ENCODE measurements at places on chromosomes 11 and 22. TPM values are rescaled to one million over a fixed set of nuclear protein-coding genes. Genes with fewer than 3 reads are reported as not detected.

DNA sequence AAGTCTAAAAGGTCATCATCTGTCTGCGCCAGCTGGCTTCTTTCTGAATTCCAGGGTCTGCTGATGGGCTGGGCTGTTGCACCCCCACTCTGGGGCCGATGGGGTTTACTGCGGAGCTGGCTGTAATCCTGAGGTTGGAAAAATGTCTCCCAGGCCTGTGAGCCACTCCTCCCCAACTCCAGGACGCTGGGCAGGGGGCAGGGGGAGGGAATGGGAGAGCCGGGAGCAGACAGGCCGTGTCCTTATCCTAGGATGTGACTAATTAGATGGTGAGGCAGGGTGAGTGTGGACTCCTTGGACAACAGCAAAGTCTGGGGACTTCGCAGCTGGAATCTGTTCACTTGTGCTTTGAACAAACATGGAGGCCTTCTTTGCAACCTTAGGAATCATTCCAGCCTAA lies 48.7 kb downstream of the LRRC32 start:
- no peak for DNase-seq

DNA sequence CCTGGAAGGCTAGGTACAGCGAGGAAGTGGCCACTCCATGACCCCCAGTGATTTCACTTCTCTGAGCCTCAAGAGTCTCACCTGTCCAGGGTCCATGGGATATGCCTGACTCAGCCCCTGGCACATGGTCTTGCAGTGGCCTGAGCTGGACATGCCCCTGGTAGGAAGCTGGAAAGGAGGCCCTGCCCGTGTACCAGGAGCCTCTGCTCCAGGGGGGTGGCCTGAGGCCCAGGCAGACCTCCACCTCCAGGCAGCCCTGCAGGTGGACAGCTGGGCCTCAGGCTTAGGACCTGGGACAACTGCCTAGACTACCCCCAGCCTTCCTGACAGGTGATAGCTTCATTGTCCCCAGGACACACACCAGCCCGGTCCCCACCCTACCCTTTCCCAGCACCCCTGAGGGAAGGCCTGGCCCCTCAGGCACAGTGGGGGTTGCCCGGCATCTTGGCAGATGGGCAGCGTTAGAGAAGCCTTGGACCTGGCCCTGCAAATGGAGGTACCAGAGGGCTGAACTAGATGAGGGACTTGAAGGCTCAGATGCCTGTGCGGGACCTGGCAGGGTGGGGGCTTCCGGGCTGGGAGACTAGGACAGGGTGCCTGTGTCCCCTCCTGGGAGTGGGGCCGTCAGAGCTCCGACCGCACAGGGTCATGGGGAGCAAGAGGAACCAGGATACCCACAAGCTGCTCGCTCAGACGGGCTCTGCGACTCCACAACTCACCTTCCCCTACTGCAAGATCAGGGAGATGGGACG lies 53.6 kb downstream of the CDKN1C start:
- DNase-seq: no peak

DNA sequence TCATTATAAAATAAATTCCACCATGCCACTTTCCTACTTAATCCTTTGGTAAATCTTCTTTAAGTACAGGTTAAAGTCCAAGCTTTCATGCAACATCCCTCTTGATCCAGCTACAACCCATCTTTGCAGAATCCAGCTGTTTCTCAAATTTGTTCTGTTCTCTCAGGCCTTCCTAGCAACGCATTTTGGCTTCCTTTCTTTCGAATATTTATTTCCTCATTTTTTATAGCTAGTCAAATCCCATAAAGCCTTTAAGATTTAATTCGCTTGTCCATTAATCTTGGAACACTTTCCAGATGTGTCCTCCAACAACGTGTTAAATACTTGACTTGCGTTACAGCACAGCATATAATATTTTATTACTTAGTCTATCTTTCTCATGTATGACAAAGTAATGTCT lies 600.1 kb upstream of the CHORDC1 start:
- DNase-seq: no peak

DNA sequence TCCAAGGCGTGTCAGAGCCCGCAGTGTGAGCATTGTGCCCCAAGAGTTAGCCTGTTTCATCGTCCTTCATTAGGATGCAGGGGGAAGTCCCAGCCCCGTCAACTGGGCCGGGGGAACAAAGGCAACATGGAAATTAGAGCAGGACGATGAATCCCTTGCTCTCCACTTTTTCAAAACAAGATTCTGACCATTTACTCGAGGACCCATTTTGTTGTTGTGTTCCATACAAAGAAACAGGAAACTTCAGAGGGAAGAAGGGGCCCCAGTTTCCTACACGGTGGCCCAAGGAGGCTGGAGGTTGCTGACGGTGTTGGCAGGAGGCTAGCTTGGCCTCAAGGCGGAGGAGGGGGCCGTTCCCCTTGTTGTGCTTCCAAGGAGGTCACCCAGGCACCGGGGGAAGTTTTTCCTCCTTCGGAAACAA lies 44.0 kb upstream of the SLC1A2 start:
- no peak for DNase-seq

- DNase-seq: no peak
These were observed 31.6 kb downstream of the MARK2 start for GRCh38 chr11:63870351-63871140.

- no peak for DNase-seq
These were observed 3.9 kb downstream of the FERMT3 start for GRCh38 chr11:64210301-64211020.

GRCh38 chr11:14673421-14673820 lies 29.8 kb downstream of the PDE3B start:
- DNase-seq: no peak

- no peak for DNase-seq
These were observed 6.9 kb downstream of the FGF19 start for GRCh38 chr11:69696749-69697468.

DNA sequence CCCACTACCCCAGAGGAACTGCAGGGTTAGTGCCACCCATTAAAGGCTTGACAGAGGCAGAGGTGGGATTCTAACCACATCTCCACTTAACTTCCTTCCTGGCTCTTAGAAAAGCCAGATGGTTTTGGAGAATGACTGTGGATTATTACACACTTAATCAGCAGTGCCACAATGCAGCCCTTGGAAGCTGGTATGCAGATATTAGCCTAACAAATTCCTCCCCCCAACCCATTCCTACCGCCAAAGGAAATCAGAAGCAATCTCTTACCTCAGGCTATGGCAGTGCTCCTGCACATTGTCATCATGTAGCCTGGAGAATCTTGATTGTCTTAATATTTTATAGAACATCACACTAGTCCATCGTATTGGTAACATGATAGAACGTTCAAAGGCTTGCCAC lies 23.2 kb upstream of the NRGN start:
- DNase-seq: no peak

DNA sequence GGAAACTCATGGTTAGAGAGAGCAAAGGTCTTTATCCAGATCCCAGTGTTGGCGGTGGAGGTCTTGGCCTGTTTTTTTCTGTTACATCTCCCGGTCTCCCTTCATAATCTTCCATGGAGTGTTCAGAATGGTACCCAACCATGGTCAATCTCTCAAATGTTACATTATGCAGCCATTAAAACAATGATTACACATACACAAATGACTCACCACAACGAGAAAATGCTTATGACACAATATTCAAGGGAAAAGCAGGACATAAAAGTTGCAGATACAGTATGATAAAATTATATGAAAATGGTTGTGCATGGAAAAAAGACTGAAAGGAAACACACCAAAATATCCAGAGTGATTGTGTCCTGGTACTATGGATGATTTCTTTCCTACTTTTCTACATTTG lies 17.8 kb upstream of the CSNK1E start:
- DNase-seq: no peak

The XKR3 gene
- total RNA-seq: 0.05 TPM

The ZNF280B gene
- 0.99 TPM for total RNA-seq

The POLD3 gene
- total RNA-seq: 12.3 TPM

The HSPB2 gene
- 0.19 TPM for total RNA-seq
